Left ventricle myocardium inferior (tissue), 1 donor: ENCODE measurements at places on chromosomes 2 and 18. TPM values are rescaled to one million over a fixed set of nuclear protein-coding genes. Genes with fewer than 3 reads are reported as not detected.

- no peak for DNase-seq
- no peaks in the 10 kb centered on the region for H3K36me3 ChIP-seq
- no peaks in the 10 kb centered on the region for H3K4me1 ChIP-seq
- no peaks in the 10 kb centered on the region for H3K27me3 ChIP-seq
These were observed 159.7 kb upstream of the LRRTM1 start for GRCh38 chr2:80464275-80464674.

GRCh38 chr18:31380912-31381311 lies 4.3 kb downstream of the DSG4 start:
- H3K27ac ChIP-seq: no peak overlapping the region
- H3K4me1 ChIP-seq: no peaks in the 10 kb centered on the region
- DNase-seq: no peak
- no peaks in the 10 kb centered on the region for H3K36me3 ChIP-seq

The C2orf72 gene
- 0.05 TPM for total RNA-seq

The DSG1 gene
- 1.3 TPM for total RNA-seq

The NXPH2 gene
- not detected for total RNA-seq

The GMPPA gene
- 22.0 TPM for total RNA-seq

- peaks cover 4% of the 10 kb centered on the region for H3K27me3 ChIP-seq
- DNase-seq: no peak
- H3K4me3 ChIP-seq: no peak overlapping the region
These were observed 46.6 kb downstream of the ICOS start for GRCh38 chr2:203983064-203983715.

DNA sequence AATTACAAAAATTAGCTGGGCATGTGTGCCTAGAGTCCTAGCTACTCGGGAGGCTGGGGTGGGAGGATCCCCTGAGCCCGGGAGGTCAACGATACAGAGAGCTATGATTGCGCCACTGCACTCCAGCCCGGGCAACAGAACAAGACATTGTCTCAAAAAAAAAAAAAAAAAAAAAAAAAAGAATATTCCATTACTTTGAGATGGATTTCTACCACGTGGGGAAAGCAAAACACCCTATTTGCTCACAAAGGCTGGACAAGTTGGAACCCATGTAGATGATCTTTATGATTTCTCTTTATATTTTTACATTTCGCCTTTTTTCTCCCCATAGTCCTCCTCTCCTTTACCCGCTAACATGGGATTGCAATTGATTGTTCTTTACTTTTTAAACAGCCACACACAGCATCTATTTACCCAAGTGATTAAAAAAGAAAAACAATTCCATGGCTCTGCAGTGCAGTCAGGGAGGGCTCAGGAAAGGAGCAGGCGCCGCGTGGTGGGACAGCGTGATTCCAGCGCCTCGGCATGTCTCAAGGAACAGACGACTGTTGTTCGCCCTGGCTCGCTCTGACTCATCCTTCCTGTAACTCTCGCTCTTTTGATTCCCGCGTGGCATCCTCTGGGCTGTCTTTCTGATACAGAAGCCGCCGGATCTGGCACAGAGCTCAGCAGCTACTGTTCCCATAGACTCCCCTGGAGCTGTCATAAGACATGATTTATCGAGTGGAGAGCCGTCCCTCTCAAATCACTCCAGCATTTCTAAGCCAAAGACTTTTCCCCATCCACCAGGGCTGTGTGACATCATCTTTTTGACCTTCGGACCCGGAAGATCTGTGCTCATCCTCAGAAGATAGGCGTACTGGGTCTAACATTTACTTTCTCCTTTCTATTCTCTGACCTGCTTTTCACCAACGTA lies 230.4 kb upstream of the AGAP1 start:
- H3K4me1 ChIP-seq: no peaks in the 10 kb centered on the region
- peak overlapping the region; percentile 72 for H3K27ac ChIP-seq
- DNase-seq: peak; percentile 81

The CDK15 gene
- total RNA-seq: 0.16 TPM

- H3K4me3 ChIP-seq: no peak overlapping the region
- H3K27ac ChIP-seq: no peak overlapping the region
- DNase-seq: no peak
- H3K4me1 ChIP-seq: peaks cover 11% of the 10 kb centered on the region
- no peaks in the 10 kb centered on the region for H3K27me3 ChIP-seq
These were observed 140.7 kb upstream of the PKDCC start for GRCh38 chr2:41907141-41907540.

DNA sequence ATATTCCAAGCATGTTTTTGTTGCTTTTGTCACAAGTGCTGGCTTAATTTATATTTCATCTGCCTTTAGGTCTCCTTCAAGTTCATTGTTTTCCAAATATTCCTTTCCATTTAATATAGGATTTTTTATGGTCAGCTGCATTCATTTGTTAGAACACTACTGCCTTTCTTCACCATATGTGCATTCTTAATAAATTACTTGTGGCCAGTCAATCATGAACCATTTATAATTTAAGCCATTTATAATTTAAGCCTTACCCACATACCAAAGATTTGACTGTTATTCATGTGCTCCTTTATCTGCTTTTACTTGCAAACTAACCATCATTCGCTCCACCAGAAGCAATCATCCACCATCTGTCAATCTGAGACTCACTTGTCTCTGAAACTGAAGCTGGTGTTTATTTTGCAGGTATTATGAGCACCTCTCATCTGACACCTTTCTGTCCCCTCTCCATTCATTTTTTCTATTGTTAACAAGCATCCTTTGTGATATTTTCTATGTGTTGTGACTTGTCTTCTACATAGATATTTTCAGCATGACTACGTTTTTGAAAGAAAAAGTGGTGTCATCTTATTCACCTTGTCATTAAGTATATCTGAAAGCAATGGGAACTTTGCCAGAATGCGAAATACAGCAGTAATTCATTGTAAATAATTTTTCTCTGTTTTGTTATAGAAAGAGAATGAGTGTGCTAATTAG lies 786.8 kb downstream of the KCNJ3 start:
- H3K36me3 ChIP-seq: no peaks in the 10 kb centered on the region
- no peak for DNase-seq
- no peaks in the 10 kb centered on the region for H3K4me1 ChIP-seq
- H3K27me3 ChIP-seq: no peaks in the 10 kb centered on the region

GRCh38 chr2:46134531-46135227 lies 162.5 kb upstream of the EPAS1 start:
- H3K36me3 ChIP-seq: no peaks in the 10 kb centered on the region
- H3K4me1 ChIP-seq: peaks cover 43% of the 10 kb centered on the region
- peak overlapping the region; percentile 89 for H3K27ac ChIP-seq
- no peak overlapping the region for H3K4me3 ChIP-seq
- DNase-seq: peak; percentile 62

DNA sequence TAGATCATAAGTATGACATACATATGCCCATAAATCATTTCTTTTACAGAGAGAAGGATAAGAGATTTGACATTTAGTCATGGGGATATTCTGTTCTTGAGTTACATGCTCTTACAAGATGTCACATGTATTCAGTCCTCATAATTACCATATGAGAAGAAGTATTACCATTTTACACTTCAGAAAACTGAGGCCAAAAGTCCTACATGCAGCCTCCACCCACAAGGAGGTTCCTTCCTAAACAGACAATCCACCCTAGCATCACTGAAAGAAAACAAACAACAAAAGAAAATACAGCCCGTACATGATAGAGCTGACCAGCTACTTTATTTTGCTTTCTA lies 335.1 kb downstream of the SETBP1 start:
- peak overlapping the region; percentile 81 for H3K27ac ChIP-seq
- H3K36me3 ChIP-seq: no peaks in the 10 kb centered on the region
- H3K4me3 ChIP-seq: peak overlapping the region; percentile 53
- no peak for DNase-seq

DNA sequence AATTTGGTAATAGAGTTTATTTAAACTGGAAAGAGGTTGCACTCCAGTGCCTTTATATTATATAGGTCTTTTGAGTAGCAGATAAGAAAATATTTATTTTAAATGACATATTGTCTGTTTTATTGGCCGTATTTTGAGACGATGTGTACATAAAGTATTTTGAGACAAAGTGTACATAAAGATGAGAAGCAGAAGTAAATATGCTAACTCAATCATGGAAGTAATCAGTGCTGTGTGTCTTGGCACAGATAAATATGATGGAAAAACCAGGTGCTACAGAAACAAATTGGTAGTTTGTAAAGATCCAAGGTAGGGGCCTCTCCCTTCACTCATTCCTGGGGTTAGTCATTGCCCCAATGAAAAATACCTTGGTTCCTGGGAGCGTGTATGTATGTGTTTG lies 382.9 kb downstream of the DSEL start:
- no peak overlapping the region for H3K4me3 ChIP-seq
- no peaks in the 10 kb centered on the region for H3K4me1 ChIP-seq
- H3K27ac ChIP-seq: no peak overlapping the region
- H3K36me3 ChIP-seq: no peaks in the 10 kb centered on the region
- H3K27me3 ChIP-seq: no peaks in the 10 kb centered on the region
- DNase-seq: no peak

The UGT1A7 gene
- not detected for total RNA-seq
